ENCODE measurements at places on chromosomes 4 and X.

GRCh38 chr4:113635739-113636437, 125.7 kb downstream of the CAMK2D start:
- DNase-seq, result no peak

GRCh38 chr4:19177616-19178015, 1074.1 kb upstream of the SLIT2 start:
- DNase-seq, result no peak

- no peak for DNase-seq
Measured at GRCh38 chr4:185773419-185773818, 38.6 kb downstream of the SORBS2 start.

DNA sequence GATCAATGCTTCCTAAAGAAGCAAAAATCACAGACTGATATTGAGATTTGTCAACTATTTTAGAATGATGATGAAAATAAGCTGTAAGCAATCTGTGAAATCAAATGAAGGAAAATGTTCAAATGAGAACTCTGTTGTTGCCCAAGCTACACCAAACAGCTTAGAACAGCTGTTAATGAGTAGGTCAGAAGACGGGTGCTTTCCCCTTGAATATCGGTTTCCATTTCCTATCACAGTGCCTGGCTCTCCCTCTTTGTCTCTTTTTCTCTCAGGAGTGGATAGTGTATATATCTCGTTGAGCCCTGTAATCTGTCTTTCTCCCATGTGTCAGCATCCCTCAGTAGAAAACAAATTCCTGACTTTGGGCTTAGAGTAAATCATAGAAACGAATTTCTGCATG, 1592.9 kb upstream of the TENM3 start:
- DNase-seq, result no peak

DNA sequence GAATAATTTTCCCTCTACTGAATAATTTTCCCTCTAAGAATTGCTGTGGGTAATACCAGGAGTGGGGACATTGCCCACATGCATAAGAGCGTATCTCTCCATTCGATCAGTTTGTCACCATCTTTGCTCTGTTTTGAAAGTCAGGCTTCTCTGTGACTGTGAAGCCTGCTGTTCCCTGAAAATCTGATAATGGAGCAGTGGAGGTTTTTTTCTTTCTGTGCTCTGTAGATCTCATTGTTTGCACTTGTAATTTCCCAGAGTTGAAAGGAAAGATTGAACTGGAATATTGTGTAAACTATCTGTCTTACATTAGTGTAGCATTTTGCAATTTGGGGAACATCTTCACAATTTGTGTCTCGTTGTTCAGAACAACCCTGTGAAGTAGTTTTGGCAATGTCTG, 4.3 kb downstream of the ZXDB start:
- no peak for DNase-seq

GRCh38 chr4:8140915-8141314, 17.7 kb downstream of the ABLIM2 start:
- no peak for DNase-seq

GRCh38 chr4:43331226-43332051, 438.9 kb downstream of the GRXCR1 start:
- DNase-seq, result no peak

DNA sequence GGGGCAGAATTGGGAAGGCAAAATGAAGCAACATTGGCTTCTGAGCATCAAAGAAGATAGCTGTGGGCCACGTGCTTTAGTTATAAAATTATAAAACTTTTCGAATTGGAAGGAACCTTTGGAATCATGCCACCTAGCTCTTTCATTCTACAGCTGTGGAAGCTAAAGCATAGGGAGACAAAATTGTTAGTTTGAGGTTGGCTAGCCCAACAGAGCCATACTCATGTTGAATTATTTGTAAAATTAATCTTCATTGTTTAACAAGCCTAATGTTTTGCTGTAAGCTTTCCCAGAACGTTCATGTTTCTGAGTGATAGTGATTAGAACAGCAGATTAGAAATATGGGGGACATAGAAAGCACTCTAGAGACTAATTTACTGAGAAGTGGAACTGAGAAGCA, 35.9 kb downstream of the HHIP start:
- no peak for DNase-seq

GRCh38 chr4:76696109-76696508, 201.8 kb downstream of the SOWAHB start:
- no peak for DNase-seq

DNA sequence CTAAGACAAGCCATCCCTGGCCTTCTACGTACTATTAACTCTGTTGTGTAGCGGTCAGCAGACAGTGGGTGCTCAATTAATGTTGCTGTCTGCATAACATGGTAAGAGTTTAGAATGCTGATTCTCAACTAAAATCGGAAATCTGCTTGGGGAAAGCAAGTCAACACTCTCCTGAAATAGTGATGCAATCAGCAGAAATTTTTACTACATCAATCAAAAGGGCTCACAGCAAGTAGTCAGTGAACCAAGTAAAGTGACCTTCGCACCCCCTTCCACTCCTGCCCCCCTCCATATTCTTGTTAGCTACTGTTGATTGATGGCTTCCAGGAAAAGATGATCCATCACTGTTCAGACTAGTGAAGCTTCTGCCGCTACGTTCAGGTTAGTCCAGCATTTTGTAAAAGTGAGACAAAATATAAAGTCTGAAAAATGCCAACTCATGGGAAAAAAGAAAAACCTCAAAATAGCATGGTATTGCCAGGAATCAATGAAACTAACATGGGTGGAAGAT, 247.9 kb downstream of the HNRNPD start:
- no peak for DNase-seq

- DNase-seq, result no peak
Measured at GRCh38 chr4:19455196-19455595, 796.5 kb upstream of the SLIT2 start.
